ENCODE measurements at places on chromosomes 13 and 19.

DNA sequence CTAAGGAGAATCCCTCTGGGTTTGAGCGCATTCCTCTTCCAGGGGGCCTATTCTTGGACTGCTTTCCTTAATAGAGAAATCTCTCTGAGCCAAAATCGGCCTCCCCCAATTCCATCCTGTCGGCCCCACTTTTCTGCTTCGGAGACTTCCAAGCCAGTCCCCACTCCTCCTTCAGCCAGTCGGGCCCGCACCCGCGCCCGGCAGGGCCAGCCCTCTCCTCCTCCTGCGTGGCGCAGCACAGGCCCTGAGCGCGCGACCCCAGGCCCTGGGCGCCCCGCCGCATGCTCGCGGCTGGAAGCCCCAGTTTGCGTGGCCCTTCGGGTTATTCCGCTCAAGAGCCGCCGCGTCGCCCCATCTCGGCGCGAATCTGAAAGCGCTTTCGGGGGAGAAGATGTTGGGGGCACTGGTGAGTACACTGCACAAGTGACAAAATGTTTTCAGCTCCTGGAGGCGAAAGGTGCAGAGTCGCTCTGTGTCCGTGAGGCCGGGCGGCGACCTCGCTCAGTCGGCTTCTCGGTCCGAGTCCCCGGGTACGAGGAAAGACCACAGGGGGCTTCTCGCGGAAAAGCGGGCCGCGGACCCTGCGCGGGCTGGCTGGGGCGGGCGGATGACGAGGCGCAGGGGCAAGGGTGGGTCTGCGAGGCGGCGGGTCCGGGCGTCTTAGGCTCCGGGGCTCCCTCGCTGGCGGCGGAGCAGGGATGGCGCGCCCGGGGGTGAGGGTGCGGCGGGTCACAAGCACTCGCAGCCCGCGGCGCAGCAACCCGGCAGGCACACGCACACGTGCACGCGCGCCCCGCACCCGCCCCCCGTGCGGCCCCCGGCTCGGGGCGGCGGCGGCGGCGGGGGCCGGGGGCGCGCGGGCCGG is at the start of gene IL17D:
TSS of gene IL17D (plus strand) at position 785 of the 865 bp plus-strand sequence. CDS start 303 bp downstream, outside the sequence.
- no peak for DNase-seq

- no peak for DNase-seq
Measured at GRCh38 chr13:62702502-62702901, 1286.9 kb upstream of the PCDH20 start.

DNA sequence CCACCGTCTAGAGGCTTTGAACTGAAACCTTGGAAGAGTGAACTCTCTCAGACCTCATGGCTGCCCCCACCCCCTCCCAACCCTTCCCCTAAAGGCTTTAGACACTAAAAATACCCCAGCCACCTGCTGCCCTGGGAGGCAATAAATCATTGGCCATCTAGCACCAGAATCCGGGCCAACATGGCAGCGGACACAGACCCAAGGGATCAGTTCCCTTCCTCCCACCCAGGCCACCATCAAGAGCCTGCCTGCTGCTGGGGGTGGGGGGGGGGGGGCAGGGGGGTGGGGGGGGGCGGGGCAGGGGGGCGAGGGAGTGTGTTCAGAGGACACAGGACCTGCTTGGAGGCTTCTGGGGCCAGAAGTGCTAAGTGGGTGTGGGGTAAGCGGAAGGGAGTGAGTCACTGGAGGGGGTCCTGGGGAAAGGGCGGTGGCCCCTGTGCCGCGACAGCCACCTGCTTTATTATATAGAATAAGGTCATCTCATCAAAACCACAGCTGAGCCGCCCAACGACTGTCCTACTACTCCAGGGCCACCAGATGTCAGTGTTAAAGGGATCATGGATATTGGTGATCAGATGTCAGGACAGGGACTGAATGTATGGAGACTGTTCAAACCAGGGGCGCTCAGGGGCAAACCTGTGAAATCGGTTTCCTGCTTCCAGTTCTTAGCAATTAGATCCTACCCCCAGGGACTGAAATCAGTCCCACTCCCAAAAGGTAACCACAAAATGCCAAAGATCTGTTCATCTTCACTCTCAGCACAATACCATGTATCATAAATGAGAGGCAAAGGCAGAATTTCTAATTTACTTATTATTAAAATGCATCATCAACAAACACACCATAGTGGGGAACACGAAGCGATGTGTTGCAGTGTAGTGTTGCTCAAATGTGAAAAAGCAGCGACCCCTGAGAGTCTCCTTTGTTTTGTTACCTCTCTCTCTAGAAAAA is 24.3 kb downstream of the ARL11 start:
- no peak for DNase-seq

GRCh38 chr13:109468123-109468522 is 318.3 kb downstream of the IRS2 start:
- DNase-seq, result no peak

GRCh38 chr19:1873524-1874473 is 10.4 kb upstream of the KLF16 start:
- no peak for DNase-seq

- no peak for DNase-seq
Measured at GRCh38 chr19:40411958-40412499, 1.1 kb downstream of the PRX start.

DNA sequence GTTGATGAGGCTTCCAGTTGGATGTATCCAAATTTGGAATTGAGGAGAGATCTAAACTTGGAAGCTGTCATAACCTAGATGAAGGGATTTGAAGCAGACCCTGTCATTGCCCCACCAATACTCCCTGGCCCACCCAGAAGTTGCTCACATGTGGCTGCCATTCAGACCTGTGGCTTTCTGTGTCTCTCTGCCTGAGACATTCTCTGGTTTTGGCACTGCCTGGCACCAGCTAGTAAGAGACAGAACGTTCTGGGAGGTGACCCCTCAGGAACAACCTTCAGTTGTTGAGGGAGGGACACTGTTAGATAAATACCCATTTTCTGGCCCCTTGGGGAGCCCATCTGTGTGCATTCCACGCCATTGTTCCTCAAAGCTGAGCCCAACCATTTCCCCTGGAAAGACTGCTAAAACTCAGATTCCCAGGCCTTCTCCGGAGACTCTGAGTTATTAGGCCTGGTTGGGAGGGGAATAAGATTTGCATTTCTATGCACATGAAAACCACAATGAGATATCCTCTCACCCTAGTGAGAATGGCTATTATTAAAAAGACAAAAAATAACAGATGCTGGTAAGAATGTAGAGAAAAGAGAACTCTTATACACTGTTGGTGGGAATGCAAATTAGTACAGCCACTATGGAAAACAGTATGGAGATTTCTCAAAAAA is 290.4 kb downstream of the TSHZ3 start:
- DNase-seq, result no peak

GRCh38 chr19:44112802-44113137 is 429 bp upstream of the ZNF225 start:
- DNase-seq, result no peak

GRCh38 chr13:26446751-26447150 is 110.7 kb upstream of the WASF3 start:
- DNase-seq, result no peak

DNA sequence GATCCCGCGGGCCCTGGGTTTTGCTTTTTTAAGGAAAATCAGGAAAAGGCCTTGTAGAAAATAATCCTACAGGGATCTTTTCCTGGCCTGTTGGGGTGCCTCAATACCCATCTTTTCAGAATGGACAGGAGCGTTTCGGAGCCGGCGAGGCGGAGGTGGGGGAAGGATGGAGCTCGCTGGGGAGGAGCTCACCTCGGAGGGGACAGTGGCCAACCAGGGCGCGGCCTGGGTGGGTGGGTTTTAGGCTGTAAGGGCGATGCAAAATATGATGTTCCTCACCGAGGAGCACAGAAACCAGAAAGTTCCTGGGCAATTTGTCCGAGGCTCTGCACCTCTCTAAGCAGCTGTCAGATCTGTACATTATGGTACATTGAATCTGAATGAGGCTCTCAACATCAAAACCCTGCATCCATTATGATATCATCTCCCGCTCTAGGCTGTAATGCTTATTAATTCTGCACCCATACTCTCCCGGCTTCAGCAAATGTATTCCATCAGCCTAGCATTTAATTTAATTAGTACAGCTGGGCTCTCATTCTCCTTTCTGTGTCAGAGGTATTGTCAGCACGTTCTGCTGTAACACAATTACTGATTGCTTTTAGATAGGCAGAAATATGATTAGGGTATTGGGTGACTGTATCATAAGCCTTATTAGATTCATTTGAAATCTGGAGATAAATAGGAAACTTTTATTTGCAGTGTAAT is 90.3 kb upstream of the SOX1 start:
- no peak for DNase-seq

DNA sequence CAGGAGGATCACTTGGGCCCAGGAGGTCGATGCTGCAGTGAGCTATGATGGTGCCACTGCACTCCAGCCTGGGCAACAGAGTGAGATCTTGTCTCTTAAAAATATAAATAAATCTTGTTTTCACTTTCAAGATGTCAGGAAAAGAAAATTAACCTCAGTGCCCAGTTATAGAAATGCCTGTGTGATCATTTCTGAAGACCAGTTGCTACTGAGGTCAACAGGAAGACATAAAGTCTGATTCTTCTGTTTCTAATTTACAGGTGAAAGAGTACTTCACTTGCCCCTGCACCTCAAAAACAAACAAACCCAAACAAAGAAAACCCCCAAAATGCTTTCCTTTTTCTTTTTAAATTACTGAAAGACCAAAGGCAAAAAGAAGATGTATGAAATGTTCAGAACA is 174.3 kb upstream of the NBEA start:
- no peak for DNase-seq

- DNase-seq, result no peak
Measured at GRCh38 chr19:3914199-3914598, 18.7 kb upstream of the NMRK2 start.

- DNase-seq, result no peak
Measured at GRCh38 chr19:11460207-11460606, 20.6 kb downstream of the ELAVL3 start.

GRCh38 chr13:51815848-51816247 is 11.9 kb upstream of the DHRS12 start:
- DNase-seq, result no peak

DNA sequence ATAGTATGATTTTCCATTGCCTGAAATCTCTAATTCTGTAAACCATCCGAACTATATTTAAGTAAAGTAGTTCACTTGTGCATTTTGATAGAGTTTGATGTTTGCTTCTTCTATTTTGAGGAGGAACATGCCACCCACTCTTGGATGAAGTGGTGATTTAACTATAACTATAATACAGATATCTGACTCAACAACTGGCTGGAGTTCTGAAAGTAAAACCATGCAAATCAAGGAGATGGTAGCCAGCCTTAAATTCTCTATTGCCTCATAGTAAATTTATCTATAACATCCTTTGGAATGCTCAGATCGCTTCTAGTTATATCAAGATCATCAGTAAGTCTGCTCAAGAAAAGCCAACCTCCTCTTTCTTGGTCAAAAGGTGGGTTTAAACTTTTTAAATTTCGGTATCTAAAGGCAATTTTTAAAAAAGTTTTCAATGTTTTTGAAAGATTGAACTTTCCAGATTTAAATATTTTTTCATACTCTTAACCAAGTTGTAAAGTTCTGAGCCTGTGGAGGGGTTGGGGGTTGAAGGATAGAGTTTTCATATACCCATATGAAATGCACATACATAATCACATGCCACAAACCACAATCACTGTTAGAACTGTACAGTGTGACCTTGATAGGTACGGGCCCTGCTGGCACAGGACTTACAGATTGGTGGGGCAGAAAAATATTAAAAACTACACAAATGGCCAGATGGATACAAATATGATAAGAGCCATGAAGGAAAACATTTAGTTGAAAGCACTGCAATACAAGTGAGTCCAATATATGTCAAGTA is 90.5 kb upstream of the RFC3 start:
- no peak for DNase-seq

GRCh38 chr13:97395447-97396136 is 38.4 kb upstream of the RAP2A start:
- no peak for DNase-seq

GRCh38 chr19:17553256-17553655 is 2.2 kb upstream of the COLGALT1 start:
- DNase-seq, result no peak

DNA sequence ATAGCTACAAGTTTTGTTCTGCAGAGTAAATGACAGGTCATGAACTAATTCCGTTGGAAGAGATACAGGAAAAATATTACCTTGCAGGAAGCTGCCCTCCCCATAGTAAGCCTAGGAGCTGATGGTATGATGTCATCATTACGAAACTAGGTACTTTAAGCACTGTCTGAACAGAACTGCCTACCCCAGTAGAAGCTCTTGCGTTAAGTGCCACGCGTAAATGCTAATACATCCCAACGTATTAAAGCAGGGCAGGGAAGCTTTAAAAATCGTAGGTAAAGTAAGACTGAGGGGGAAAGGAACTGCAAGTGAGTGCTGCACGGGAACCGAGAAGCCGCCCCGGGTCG is 572 bp downstream of the UGGT2 start:
- DNase-seq, result no peak

DNA sequence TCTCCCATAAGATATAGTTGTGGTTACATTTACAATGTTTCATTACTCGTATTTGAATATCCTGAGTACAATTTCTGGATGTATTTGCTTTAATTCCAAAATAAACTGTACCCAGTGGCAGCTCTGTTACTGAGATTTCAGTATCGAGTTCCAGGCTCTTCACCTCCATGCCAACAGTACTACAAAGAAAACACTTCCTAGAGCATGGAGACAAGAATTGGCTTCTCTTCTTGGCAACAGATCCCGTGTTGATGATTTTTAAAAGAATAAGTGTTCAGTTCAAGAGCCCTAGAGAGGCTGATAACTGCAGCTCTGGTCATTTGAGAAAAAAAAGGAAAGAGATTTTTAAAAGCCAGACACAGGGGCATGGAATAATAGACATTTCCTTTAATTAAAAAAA is 302.8 kb downstream of the EFNB2 start:
- DNase-seq, result no peak

GRCh38 chr19:14746886-14747285 is 31.5 kb downstream of the ADGRE2 start:
- no peak for DNase-seq

GRCh38 chr19:1513499-1514294 is 878 bp upstream of the ADAMTSL5 start:
- DNase-seq, result peak; percentile 59

- no peak for DNase-seq
Measured at GRCh38 chr19:46546194-46546896, 50.7 kb upstream of the PNMA8B start.

DNA sequence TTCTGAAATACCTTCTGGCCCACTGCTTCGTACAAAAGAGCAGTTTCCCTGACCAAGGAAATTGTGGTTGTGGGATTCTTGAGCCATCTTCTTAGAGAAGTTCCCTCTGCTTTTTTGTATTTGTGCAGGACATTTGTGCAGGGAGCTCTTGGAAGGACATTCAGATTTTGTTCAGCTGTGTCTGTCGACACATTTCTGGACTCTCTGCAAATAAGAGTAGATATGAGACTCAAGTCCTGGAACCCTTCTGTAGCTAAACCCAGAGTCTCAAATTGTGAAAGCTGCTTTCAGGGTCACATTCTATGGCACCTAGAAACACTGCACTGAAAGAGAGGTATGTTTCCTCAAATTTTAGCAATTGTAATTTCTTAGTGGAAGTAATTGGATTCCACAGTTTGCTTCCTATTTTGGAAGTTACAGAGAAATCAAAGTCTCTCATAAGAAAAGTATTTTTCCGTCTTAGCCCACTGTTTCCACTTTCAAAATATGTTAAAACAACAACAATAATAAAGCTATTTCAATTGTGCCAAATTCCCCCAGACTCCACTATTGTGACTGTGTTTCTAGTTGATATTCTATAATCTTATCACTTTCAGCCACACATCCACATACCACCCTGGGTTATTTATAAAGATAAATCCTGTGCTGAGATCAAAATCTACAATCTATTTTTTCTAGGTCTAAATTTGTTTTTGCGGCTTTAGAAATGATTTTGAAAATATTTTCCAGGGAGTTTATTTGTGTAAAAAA is 224.0 kb downstream of the COG6 start:
- no peak for DNase-seq
